Heart left ventricle (tissue), 16 donors: ENCODE measurements at places on chromosomes 7 and 10. TPM values are rescaled to one million over a fixed set of nuclear protein-coding genes. Genes with fewer than 3 reads are reported as not detected.

SH2D4B gene
- not detected for total RNA-seq

PTPN12 gene
- total RNA-seq: 41.9 TPM

GNGT1 gene
- not detected for total RNA-seq

DNA sequence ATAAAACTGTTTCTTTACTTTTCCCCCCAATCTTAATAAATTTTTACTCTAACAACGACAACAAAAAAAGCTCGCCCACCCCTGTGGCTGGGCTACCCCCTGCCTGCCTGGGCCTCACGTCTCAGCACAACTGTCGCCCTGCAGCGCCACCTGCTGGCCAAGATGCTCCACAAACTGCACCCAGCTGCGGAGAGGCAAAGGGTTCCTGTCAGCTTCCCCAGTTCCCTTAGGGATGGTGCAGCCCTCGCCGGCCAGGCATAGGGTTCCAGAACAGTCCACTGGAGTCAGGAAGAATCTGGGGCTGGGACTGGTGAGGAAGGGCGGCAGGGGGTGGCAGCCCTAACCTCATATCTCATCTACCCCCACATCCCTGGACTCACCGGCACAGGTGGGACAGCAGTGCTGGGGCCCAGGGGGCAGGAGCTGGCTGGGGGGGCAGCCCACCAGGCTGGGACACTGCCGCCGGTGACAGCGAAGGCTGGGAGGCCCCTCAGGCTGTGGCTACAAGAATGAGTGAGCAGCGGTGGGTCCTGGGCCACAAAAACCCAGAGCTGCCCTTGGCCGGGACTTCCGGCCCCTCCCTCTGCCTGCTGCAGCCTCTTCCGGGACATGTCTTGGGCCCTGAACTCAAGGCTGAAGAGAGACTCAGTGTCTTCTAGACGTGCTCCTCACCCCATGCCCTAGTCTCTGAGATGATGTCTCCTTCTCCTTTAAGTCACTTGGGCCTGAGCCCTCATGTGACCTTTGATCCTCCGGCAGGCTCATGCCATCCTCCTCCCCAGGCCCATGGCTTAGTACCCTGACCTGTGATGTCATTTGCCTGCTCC is 21.2 kb downstream of the ATP6V1F start:
- peak overlapping the region; percentile 24 for H3K4me3 ChIP-seq
- H3K27ac ChIP-seq: no peak overlapping the region
- no peaks in the 10 kb centered on the region for H3K27me3 ChIP-seq
- H3K4me1 ChIP-seq: no peaks in the 10 kb centered on the region

- no peaks in the 10 kb centered on the region for H3K27me3 ChIP-seq
- H3K36me3 ChIP-seq: no peaks in the 10 kb centered on the region
- H3K27ac ChIP-seq: no peak overlapping the region
- no peak overlapping the region for H3K4me3 ChIP-seq
- H3K4me1 ChIP-seq: no peaks in the 10 kb centered on the region
These were observed 138.4 kb upstream of the FEZF1 start for GRCh38 chr7:122442929-122443328.

DNA sequence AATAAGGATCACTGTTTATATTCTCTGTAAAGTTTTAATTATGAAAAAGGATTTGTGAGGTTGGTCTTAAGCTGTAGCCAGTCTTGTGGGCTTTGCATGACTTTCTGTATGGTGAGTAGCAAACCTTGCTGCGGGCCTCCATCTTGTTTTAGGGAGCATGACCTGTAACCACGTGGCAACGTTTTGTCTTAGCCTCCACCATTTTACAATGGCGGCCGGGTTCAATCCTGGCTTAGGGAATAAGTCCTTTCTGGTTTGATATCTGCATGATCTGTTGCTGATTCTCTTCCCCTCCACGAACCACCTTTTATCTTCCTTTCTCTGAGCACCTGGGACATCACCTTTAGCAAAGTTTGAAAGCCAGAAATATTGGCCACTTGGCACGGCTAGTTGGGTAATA is 32.5 kb upstream of the OPTN start:
- H3K27ac ChIP-seq: no peak overlapping the region
- no peak for DNase-seq
- no peaks in the 10 kb centered on the region for H3K36me3 ChIP-seq
- no peaks in the 10 kb centered on the region for H3K4me1 ChIP-seq

DNA sequence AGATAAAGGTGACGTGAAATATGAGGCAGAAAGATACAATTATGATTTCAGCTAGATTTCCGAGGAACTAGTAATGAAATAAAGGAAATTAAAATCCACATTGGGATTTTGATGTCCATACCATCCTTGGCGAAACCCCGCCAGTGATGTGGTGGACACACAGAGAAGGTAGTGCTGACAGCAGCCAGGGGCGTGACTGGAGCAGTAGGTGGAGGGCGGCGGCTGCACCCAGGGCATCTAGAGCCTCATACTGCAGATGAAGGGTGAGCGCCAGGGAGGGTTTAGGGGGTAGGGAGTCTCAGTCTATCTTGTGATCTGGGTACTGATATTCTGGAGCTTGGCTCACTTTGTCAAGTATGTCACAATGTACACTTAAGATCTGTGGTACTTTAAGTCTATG is 855.5 kb upstream of the POM121L12 start:
- H3K4me1 ChIP-seq: no peaks in the 10 kb centered on the region
- no peak overlapping the region for H3K4me3 ChIP-seq
- H3K36me3 ChIP-seq: no peaks in the 10 kb centered on the region
- H3K27me3 ChIP-seq: no peaks in the 10 kb centered on the region
- no peak for DNase-seq

- no peak for DNase-seq
- H3K36me3 ChIP-seq: peaks cover under 1% of the 10 kb centered on the region
- peak overlapping the region; percentile 84 for H3K4me3 ChIP-seq
- H3K4me1 ChIP-seq: peaks cover 43% of the 10 kb centered on the region
- H3K27ac ChIP-seq: peak overlapping the region; percentile 83
These were observed 628 bp downstream of the PARP12 start for GRCh38 chr7:140062118-140062527.

DNA sequence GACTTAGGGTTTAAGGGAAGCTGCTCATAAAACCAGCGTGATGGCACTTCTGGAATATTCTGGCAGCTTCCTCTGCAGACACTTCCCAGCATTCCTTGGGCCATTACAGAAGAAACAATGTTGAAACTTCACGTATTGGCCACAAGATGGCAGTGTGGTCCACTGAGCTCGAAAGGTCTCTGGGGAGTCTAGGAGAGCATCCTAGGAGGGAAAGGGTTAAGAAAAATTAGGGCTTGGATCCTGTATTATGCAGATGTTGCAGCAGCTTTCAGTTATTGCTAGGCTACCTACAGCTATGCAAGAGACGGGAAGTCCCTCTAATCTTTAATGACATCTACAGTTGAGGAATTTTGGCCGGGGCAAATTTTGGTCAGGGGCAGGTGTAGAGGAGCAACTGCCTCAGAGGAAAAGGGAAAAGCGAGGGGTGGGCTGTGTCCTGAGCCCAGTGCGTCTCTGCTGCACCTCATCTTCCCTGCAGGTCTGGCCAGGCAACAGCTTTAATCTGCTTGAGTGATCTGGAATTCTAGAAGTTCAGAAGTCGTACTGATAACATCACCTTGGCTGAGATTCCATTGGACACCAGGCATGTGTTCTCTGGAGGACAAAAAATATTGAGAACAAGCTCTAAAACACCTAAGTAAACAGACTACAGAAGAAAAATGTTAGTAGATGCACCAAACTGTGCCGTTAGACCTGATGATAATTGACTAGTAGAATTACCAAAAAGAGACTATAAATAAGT is 220.8 kb upstream of the PRSS58 start:
- no peak overlapping the region for H3K27ac ChIP-seq
- DNase-seq: no peak
- no peaks in the 10 kb centered on the region for H3K36me3 ChIP-seq
- H3K4me1 ChIP-seq: no peaks in the 10 kb centered on the region
- no peak overlapping the region for H3K4me3 ChIP-seq
- H3K27me3 ChIP-seq: no peaks in the 10 kb centered on the region

GRCh38 chr10:101287997-101288635 is 58.9 kb upstream of the LBX1 start:
- peaks cover 14% of the 10 kb centered on the region for H3K4me1 ChIP-seq
- H3K4me3 ChIP-seq: no peak overlapping the region
- H3K36me3 ChIP-seq: no peaks in the 10 kb centered on the region
- H3K27me3 ChIP-seq: peaks cover 45% of the 10 kb centered on the region

- H3K4me1 ChIP-seq: no peaks in the 10 kb centered on the region
- no peak for DNase-seq
- no peaks in the 10 kb centered on the region for H3K27me3 ChIP-seq
- no peaks in the 10 kb centered on the region for H3K36me3 ChIP-seq
- H3K27ac ChIP-seq: peak overlapping the region; percentile 75
These were observed 438.3 kb downstream of the RPS24 start for GRCh38 chr10:78471723-78472550.

GRCh38 chr7:79681454-79681853 is 228.0 kb upstream of the MAGI2 start:
- no peak overlapping the region for H3K4me3 ChIP-seq
- H3K27me3 ChIP-seq: no peaks in the 10 kb centered on the region
- no peaks in the 10 kb centered on the region for H3K36me3 ChIP-seq
- H3K4me1 ChIP-seq: no peaks in the 10 kb centered on the region
- H3K27ac ChIP-seq: no peak overlapping the region

- no peaks in the 10 kb centered on the region for H3K36me3 ChIP-seq
- H3K4me3 ChIP-seq: no peak overlapping the region
- DNase-seq: no peak
- H3K27ac ChIP-seq: no peak overlapping the region
- no peaks in the 10 kb centered on the region for H3K4me1 ChIP-seq
These were observed 7.1 kb upstream of the FAM107B start for GRCh38 chr10:14781763-14782162.

GRCh38 chr10:37479469-37479868 is 354.1 kb downstream of the ANKRD30A start:
- no peaks in the 10 kb centered on the region for H3K4me1 ChIP-seq
- no peak overlapping the region for H3K27ac ChIP-seq
- no peaks in the 10 kb centered on the region for H3K27me3 ChIP-seq
- no peak overlapping the region for H3K4me3 ChIP-seq

- no peaks in the 10 kb centered on the region for H3K36me3 ChIP-seq
- H3K27me3 ChIP-seq: peaks cover 3% of the 10 kb centered on the region
- no peak within 1 kb of the TSS for H3K27ac ChIP-seq
- peak; percentile 34 for DNase-seq
These were observed at the start of gene C10orf53 for GRCh38 chr10:49679480-49679893. C10orf53 (plus strand) TSS chr10:49679651; CDS start chr10:49679698, 47 bp downstream.

DNA sequence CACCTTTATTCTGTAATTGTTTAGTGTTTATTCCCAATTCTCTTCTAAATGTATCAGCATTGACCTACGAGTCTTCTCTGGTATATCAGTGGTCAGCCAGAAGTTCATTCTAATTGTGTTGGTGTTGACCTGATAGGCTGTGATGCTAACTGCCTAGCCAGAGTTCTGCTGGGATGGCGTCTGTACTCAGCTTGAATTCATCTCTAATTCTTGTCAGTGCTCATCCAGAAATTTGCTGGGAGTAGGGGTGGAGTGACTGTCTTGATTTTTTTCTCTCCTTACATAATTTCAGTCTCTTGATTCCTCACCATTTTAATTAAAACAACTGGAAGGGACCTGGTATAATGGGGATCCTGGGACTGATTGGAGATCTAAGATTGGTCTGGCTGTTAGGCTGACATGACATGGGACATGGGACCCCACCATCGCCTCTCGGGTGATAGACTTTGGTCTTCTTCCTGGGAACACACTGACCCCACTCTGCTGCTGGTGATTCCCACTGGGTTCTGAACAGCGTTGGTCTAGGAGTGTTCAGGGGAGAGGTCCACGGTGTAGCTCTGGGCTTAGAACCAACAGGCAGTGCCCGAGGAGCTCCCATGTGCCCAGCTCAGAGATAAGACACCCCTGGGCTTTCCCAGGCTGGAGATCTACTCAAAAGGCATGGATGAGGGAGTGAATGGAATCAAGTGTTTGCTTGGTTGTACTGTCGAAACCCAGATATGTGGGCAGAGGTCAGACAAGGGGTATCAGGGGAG is 3.8 kb downstream of the NEURL1 start:
- DNase-seq: no peak
- peaks cover 7% of the 10 kb centered on the region for H3K4me1 ChIP-seq
- peaks cover 9% of the 10 kb centered on the region for H3K27me3 ChIP-seq
- no peak overlapping the region for H3K27ac ChIP-seq
